H9 (cell line): ENCODE measurements at places on chromosomes 3 and 15. TPM values are rescaled to one million over a fixed set of nuclear protein-coding genes. Genes with fewer than 3 reads are reported as not detected.

DNA sequence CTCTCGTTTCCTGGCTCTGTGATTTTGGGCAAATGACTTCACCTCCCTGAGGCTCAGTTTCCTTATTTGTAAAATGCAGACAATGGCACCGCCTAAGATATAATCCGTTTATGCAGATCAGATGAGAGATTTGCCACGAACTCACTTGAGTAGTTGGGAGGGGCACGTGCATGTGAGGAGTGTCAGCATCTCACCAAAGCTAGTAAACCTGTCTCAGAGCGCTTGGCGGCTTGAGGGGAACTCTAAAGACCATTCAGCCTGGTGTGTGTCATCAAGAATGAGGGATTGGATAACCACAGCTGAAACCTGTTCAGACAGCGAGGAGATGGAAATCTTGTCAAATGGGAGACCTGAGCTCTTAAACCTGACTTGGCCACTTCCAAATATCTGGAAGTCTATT lies 48.7 kb downstream of the BDH1 start:
- H3K4me1 ChIP-seq = no peaks in the 10 kb centered on the region
- H3K36me3 ChIP-seq = peaks cover 3% of the 10 kb centered on the region; the same call in 2 of the 3 replicates
- H3K4me3 ChIP-seq = no peak overlapping the region
- no peaks in the 10 kb centered on the region for H3K27me3 ChIP-seq
- H3K27ac ChIP-seq = no peak overlapping the region

DNA sequence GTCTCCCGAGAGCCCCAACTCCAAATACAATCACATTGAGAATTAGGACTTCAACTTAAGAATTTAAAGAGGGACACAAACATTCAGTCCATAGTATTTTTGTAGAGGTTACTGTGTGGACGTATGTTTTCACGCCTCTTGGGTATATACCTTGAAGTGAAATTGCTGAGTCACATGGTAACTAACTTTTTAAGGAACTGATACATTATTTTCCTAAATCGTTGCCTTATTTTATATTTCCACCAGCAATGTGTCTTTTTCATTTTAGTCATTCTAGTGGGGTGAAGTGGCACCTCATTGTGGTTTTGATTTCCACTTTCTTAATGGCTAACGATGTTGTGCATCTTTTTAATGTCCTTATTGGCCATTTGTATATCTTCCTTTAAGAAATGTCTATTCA lies 11.8 kb downstream of the PARP15 start:
- no peak for DNase-seq
- no peak overlapping the region for H3K27ac ChIP-seq
- no peak overlapping the region for H3K4me3 ChIP-seq
- no peaks in the 10 kb centered on the region; the same call in 1 of the 3 replicates for H3K36me3 ChIP-seq
- H3K27me3 ChIP-seq = no peaks in the 10 kb centered on the region

GRCh38 chr15:89074402-89075012 lies 13.7 kb upstream of the ABHD2 start:
- no peak for DNase-seq
- no peak overlapping the region for H3K4me3 ChIP-seq
- no peaks in the 10 kb centered on the region for H3K36me3 ChIP-seq

GRCh38 chr15:58467121-58467721 lies 35.4 kb downstream of the LIPC start:
- H3K4me1 ChIP-seq = no peaks in the 10 kb centered on the region; the same call in 1 of the 2 replicates
- DNase-seq = no peak
- no peaks in the 10 kb centered on the region for H3K36me3 ChIP-seq

The CD80 gene
- not detected in 2 replicates for total RNA-seq
